Neuronal stem cell (in vitro differentiated cells): ENCODE measurements at places on chromosomes 4 and X.
A peak's percentile ranks its signal among the peaks of the same experiment; 100 is the strongest.

DNA sequence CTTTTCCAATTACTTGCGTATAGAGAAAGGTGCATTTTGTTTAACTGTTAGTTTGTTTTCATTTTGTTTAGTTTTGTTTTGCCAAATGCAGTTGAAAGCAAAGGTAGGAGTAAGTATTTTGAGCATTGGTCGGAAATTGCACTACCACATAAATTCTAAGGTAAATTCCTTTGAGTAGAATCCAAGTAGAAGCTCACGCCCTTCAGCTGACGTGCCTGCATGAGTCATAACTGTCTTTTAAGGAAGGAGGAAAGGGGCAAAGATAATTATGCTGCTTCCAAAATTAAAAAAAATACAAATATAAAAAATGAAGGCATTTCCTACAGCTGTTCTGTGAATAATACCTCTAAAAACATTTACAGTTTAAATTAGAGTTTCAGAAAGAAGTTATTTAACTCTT lies 110.2 kb upstream of the MYOZ2 start:
- DNase-seq = no peak
- no peak overlapping the region for H3K4me3 ChIP-seq
- no peak overlapping the region for H3K27ac ChIP-seq
- no peaks in the 10 kb centered on the region for H3K4me1 ChIP-seq
- H3K27me3 ChIP-seq = no peaks in the 10 kb centered on the region

DNA sequence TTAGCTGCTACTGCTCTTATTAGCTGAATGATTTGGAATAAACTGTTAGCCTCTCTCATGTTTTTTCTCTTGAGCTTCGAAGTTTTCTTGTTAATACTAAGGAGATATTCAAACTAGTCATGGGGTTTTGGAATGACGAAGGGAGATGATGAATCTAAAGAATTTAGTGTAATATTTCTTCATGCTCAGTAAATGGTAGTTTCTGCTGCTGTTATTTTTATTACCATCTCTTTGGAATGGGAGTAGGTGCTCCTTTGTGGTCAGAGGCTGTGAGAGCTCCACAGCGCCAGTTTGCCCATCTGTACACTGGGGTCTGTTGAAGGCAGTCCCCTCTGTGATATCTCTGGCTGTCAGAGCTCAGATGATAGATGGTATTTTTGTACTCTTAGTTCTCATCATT lies 33.7 kb downstream of the HTT start:
- H3K27ac ChIP-seq = no peak overlapping the region
- H3K27me3 ChIP-seq = no peaks in the 10 kb centered on the region

GRCh38 chrX:153728095-153728494 lies 3.4 kb downstream of the ABCD1 start:
- no peaks in the 10 kb centered on the region for H3K27me3 ChIP-seq
- no peak overlapping the region for H3K4me3 ChIP-seq
- H3K36me3 ChIP-seq = no peaks in the 10 kb centered on the region
- DNase-seq = no peak

DNA sequence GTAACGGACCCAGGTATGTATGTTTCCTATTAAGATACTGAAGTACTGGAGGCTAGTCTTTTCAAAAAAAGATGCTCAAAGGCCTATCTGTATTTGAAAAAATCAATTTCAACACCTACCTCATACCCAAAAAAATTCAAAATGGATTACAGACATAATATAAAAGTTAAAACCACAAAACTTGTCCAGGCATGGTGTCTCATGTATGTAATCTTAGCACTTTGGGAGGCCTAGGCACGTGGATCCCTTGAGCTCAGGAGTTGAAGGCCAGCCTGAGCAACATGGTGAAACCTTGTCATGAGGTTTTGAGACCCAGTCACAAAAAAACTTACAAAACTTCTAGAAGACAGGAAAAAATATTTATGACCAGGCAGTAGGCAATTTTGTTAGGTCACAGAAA lies 16.7 kb downstream of the RBMX start:
- H3K27ac ChIP-seq = no peak overlapping the region
- H3K4me1 ChIP-seq = no peaks in the 10 kb centered on the region
- peaks cover 20% of the 10 kb centered on the region for H3K36me3 ChIP-seq

- H3K27ac ChIP-seq = no peak overlapping the region
- no peak overlapping the region for H3K4me3 ChIP-seq
- no peaks in the 10 kb centered on the region for H3K27me3 ChIP-seq
- no peak for DNase-seq
- H3K36me3 ChIP-seq = no peaks in the 10 kb centered on the region
- no peaks in the 10 kb centered on the region for H3K4me1 ChIP-seq
These were observed 137.3 kb upstream of the FTHL17 start for GRCh38 chrX:31209005-31209628.

- no peaks in the 10 kb centered on the region for H3K36me3 ChIP-seq
- H3K4me3 ChIP-seq = no peak overlapping the region
- H3K27me3 ChIP-seq = no peaks in the 10 kb centered on the region
- H3K27ac ChIP-seq = no peak overlapping the region
- DNase-seq = no peak
These were observed 46.1 kb downstream of the TMEM131L start for GRCh38 chr4:153512162-153512852.

DNA sequence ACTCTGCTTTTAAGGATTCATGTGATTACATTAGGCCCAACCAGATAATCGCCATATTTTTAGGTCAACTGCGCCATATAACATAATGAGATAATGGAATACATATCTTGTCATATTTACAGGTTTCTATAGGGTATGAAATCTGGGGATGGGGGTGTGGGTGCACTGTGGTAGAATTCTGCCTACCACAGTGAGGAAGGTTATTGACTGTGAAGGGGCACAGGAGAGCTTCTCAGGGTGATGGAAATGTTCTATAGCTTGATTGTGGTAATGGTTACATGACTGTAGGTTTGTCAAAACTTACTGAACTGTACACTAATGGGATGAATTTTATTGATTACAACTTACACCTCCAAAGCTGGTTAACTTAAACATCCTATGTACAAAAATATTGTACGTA lies 15.9 kb downstream of the USP53 start:
- no peak for DNase-seq
- no peak overlapping the region for H3K27ac ChIP-seq
- no peaks in the 10 kb centered on the region for H3K36me3 ChIP-seq
- H3K27me3 ChIP-seq = no peaks in the 10 kb centered on the region

DNA sequence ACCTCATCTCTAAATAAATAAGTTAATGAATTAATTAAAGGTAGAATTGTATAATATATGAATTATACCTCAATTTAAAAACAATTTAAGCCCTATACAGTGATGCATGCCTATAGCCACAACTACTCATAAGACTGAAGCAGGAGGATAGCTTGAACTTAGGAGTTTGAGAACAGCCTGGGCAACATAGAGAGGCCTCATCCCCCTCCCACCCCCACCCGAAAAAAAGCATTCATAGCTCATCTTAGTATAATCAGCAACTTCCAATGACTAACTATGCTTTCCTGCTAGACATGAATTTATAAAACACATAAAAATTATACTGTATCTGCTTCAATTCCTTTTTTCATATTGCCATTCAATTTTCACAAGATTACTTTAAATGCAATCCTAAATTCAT lies 1.6 kb downstream of the LRBA start:
- no peaks in the 10 kb centered on the region for H3K27me3 ChIP-seq
- no peak overlapping the region for H3K27ac ChIP-seq
- peak overlapping the region; percentile 89 for H3K4me3 ChIP-seq
- H3K4me1 ChIP-seq = peaks cover 4% of the 10 kb centered on the region
- no peak for DNase-seq

- no peak for DNase-seq
- H3K4me3 ChIP-seq = no peak overlapping the region
- H3K4me1 ChIP-seq = peaks cover 4% of the 10 kb centered on the region
- no peaks in the 10 kb centered on the region for H3K27me3 ChIP-seq
- H3K36me3 ChIP-seq = no peaks in the 10 kb centered on the region
- no peak overlapping the region for H3K27ac ChIP-seq
These were observed 94.6 kb downstream of the COX18 start for GRCh38 chr4:72974694-72975487.

DNA sequence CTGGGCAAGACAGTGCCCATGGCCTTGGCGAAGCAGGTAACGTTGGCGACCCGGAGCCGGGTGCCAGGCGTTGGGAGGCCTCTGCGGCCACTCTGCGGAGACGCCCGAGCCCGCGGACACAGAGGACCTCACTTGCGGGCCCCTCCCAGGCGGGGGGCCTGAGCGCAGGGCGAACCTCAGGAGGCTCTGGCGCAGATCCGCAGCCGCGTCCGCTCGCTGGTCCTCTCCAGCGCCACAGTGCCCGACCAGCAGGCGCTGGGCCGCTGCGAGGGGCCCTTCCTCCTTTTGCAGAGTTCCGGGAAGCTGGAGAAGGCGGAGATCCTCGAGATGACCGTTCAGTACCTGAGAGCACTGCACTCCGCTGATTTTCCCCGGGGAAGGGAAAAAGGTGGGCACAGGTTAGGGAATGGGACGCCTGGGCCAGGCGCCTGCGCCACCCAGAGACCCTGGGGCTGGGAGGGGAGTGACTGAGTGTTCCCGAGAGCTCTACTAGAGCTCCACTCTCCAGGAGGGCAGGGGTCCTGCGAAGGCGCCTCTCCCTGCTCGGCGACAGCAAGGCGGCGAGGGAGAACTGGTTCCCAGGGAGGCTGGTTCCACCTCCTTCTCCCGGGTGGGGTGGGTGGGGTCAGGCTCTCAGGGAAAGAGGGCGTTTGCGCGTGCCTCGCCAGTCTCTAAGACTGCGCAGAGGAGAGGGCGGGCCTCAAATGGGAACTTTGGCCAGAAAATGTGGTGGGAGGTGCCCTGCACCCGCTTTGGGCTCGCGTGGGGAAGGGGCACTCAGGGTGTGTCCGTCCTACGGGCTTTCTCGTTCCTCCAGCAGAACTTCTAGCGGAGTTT lies 1.4 kb downstream of the HELT start:
- no peak for DNase-seq
- no peak overlapping the region for H3K27ac ChIP-seq
- peaks cover 47% of the 10 kb centered on the region for H3K27me3 ChIP-seq
- H3K4me1 ChIP-seq = peaks cover 21% of the 10 kb centered on the region

DNA sequence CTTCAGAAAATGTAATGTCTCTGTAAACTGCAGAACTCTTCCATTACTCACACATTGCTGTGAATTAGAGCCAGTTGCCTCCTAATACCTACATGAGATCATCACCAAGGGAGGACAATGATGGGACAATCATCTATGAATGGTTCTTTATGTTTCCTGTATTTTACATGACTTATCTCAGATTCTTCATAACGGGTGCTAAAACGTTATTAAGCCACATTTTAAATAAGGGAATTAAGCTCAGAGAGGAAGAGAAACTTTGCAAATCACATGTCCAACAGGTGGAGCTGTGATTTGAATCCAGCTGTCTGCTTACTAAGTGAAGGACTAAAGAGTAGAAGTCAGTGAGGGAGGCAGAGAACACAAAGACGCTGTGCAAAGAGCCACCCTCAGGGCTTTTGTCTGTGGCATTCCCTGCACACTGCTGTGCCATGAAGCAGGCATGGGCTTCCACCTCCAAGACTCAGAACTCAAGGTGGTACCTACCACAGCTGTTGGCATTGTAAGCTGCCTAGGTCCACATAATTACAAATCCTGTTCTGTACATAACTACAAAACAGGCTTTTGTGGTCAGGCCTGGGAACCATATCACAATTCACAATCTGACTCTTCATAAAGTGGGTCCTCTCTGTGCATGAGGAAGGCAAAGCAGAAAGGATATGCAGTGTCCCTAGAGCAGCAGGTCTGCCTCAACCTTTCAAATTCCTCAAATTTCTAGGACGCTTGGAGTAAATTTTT lies 12.8 kb downstream of the TBC1D9 start:
- no peak overlapping the region for H3K4me3 ChIP-seq
- no peaks in the 10 kb centered on the region for H3K36me3 ChIP-seq
- peak overlapping the region; percentile 6 for H3K27ac ChIP-seq
- peak; percentile 18 for DNase-seq
- no peaks in the 10 kb centered on the region for H3K27me3 ChIP-seq
- peaks cover 5% of the 10 kb centered on the region for H3K4me1 ChIP-seq

DNA sequence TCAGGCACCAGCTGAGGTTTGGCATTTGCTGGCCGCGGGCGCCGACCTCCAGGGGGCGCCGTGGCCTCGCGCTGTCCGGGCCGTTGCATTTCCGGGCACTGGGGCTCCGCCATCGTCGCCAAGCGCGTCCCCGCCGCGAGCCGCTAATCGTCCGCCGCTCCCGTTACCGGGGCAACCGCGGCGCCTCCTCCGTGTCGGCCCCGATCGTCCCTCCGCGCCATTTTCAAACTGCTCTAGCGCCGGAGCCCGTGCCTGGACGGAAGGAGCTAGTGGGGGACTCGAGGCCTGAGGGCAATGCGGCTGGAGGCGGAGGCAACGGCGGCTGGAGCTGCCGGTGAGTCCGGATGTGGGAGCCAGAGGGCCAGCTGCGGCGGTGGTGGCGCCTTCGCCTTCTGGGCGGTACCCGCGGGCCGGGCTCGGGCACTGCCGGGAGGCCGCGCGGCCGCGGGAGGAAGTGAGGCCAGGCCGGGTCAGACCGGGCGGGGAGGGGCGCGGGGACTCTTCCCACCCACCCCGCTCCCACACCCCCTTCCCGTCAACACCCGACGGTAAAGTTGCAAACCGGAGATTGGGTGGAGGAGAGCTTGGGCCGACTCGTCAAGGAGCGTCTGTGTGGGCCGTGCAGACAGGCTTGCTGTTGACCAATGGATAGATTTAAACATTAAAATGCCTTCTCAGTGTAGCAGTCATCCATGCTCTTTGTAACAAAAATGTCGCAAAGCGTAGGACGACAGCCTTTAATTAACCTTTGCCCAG lies at the start of gene CEP135:
TSS of gene CEP135 (plus strand) at position 220 of the 756 bp plus-strand sequence. CDS start 3,186 bp downstream, outside the sequence.
- peak; percentile 94 for DNase-seq
- no peaks in the 10 kb centered on the region for H3K27me3 ChIP-seq
- peaks cover 4% of the 10 kb centered on the region for H3K4me1 ChIP-seq
- peak within 1 kb of the TSS; percentile 94 for H3K27ac ChIP-seq

- peak overlapping the region; percentile 51 for H3K27ac ChIP-seq
- DNase-seq = no peak
- H3K36me3 ChIP-seq = no peaks in the 10 kb centered on the region
- H3K4me3 ChIP-seq = peak overlapping the region; percentile 1
- no peaks in the 10 kb centered on the region for H3K27me3 ChIP-seq
These were observed 18.4 kb upstream of the ZNF41 start for GRCh38 chrX:47501226-47502074.

GRCh38 chr4:9841072-9841471 lies 59.6 kb downstream of the DRD5 start:
- no peaks in the 10 kb centered on the region for H3K27me3 ChIP-seq
- no peak overlapping the region for H3K4me3 ChIP-seq
- no peaks in the 10 kb centered on the region for H3K4me1 ChIP-seq
- no peak overlapping the region for H3K27ac ChIP-seq
- H3K36me3 ChIP-seq = no peaks in the 10 kb centered on the region

GRCh38 chrX:69060631-69061408 lies 104.4 kb downstream of the PJA1 start:
- H3K36me3 ChIP-seq = no peaks in the 10 kb centered on the region
- H3K27ac ChIP-seq = no peak overlapping the region
- H3K27me3 ChIP-seq = no peaks in the 10 kb centered on the region
- no peak for DNase-seq
- H3K4me3 ChIP-seq = no peak overlapping the region

- H3K4me1 ChIP-seq = no peaks in the 10 kb centered on the region
- H3K36me3 ChIP-seq = no peaks in the 10 kb centered on the region
- H3K27ac ChIP-seq = no peak overlapping the region
- H3K4me3 ChIP-seq = no peak overlapping the region
These were observed 148.2 kb downstream of the SMIM20 start for GRCh38 chr4:26062215-26062614.

- no peak overlapping the region for H3K27ac ChIP-seq
- H3K27me3 ChIP-seq = no peaks in the 10 kb centered on the region
- no peaks in the 10 kb centered on the region for H3K4me1 ChIP-seq
- no peak overlapping the region for H3K4me3 ChIP-seq
These were observed 76.4 kb downstream of the CCDC160 start for GRCh38 chrX:134313418-134313817.

GRCh38 chrX:140710710-140711109 lies 1.2 kb downstream of the LINC00632 start:
- H3K27me3 ChIP-seq = no peaks in the 10 kb centered on the region
- no peak for DNase-seq
- peaks cover 4% of the 10 kb centered on the region for H3K4me1 ChIP-seq
- H3K27ac ChIP-seq = no peak overlapping the region
